GOT3 (cell line): ENCODE measurements at places on chromosomes 3 and 15.

DNA sequence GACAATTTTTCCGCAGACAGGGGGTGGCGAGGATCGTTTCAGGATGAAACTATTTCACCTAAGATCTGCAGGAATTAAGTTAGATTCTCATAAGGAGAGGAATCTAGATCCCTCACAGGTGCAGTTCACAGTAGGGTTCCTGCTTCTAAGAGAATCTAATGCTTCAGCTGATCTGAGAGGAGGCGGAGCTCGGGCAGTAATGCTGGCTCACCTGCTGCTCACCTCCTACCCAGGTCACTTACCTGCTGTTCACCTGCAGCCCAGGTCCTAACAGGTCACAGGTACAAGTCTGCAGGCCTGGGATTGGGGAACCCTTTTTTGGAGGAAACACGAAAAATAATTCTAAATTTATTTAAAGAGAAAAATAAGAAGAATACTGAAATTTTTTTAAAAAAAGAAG, 406.8 kb downstream of the MCTP2 start:
- no peak for DNase-seq

DNA sequence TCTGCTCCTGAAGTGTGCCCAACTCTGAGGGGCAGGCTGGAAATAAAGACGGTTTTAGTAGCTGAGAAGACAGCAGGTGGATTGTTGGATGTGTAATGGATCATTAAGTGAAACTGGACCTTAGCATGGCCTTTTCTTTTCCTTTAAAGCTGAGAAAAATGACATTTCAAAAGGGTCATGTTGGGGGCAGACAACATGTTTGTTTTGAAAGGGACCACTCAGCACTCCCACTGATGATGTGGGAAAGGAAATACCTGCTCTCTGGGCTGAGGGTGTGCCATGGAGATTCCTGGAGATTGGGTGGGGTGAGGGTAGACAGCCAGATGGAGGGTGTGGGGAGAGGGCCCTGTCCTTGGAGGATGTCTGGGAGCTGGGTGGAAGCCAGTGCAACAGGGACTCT, 38.4 kb downstream of the ANAPC13 start:
- no peak for DNase-seq

DNA sequence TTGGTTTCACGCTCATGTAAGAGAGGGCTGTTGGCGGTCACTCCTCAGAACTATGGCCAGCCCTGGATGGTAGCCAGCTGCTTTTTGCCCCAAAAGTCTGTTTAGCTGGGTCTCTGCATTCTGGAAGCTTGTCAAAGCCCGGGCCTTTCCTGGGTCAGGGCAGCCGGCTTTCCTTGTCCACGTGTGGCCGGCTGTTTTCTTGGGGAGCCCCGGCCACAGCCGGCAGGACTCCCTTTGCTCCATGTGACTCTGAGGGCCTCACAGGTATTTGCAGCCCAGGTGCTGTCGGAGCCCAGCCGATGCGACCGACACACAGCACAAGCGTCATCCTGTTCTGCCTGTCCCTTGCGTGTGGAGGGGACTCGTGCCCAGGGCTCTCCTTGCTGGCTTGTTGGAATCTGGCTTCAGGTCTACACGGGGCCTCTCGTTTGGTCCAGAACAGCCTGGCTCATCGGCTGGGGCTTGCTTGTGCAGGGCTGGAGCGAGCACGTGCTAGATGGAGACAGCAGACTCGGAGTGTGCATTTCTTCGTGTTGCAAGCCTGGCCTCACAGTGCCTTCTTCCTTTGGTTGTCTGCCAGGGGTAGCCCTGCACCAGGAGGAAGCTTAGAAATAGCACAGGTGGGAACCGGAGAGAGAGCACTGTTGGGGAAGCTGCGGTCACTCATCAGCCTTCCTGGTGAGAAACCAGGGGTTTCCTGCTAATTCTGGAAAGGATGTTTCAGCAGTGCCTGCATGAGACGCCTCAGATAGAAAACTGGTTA, 51.5 kb downstream of the PGPEP1L start:
- no peak for DNase-seq

DNA sequence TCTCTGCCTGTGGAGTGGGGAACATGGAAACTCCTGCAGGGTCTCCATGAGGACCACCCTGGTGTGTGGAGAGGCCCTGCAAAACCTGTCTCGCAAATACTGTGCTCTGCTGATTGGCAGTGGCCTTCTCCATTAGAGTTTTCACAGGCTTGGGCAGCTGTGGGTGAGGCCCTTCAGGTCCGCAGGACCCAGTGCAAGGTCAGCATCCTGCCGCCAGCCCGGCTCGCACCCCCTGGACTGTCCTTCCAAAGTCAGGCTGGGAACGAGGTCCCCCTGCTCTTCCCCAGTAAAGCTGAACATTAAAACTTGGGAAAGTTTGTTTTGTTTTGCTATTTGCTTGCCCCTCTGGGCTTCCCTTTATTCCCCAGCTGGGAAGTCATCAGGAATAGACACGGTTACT, 85.0 kb upstream of the PLXNA1 start:
- no peak for DNase-seq

GRCh38 chr15:100731267-100732152, 129.1 kb downstream of the ASB7 start:
- no peak for DNase-seq

DNA sequence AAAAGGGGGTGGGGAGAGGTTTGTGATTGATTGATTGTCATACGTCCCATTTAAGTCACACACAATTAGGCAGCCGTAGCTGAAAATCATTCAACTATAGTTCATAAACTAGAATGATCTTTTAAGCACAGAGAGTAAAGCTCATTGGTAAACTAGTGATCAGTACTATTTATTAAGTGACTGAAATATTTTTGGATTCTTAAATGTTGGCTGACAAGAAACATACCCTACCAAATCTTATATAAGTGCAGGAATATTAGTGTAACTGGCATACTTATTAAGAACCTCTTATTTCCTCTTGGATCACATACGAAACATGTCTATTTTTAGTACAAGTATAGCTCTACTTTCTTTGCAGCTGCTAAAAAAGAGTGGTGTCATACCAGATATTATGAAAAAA, 8.4 kb upstream of the ABHD10 start:
- DNase-seq: no peak

- no peak for DNase-seq
Measured at GRCh38 chr3:170585937-170586310, at the start of gene SLC7A14. SLC7A14 (minus strand) TSS chr3:170586075; CDS start chr3:170526936, 59,139 bp downstream.

DNA sequence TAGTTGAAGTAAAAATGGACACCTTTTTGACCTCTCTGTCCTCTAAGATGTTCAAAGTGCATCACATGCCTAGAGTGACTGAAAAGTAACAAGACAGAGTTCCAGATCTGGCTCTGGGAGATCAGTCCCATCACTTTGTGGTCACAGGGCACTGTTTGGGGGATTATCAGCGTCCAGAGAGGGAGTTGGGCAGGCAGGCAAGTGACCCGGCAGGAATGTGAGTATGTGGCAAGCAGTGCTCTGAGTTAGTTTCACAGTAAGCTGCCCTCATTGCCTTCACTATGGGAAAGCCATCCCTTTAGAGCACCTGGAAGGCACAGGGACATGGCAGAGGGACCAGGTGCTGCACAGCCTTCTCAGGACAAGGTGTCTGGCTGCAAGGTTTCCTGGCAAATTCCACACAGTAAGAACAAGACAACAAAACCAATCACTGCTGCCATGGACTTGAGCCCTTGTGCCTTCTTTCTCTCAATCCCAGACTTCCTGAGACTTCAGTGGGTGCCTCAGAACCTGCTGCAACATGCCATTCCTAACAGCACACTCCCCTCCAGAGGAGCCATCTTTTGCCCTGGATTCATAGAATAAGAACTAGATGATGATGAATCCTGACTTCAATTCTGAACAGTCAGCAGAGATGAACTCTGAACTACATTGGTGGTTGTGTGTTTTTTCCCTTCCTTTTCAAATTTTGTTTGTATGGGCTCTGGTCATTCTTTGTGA, 55.2 kb downstream of the TIPARP start:
- DNase-seq: no peak

DNA sequence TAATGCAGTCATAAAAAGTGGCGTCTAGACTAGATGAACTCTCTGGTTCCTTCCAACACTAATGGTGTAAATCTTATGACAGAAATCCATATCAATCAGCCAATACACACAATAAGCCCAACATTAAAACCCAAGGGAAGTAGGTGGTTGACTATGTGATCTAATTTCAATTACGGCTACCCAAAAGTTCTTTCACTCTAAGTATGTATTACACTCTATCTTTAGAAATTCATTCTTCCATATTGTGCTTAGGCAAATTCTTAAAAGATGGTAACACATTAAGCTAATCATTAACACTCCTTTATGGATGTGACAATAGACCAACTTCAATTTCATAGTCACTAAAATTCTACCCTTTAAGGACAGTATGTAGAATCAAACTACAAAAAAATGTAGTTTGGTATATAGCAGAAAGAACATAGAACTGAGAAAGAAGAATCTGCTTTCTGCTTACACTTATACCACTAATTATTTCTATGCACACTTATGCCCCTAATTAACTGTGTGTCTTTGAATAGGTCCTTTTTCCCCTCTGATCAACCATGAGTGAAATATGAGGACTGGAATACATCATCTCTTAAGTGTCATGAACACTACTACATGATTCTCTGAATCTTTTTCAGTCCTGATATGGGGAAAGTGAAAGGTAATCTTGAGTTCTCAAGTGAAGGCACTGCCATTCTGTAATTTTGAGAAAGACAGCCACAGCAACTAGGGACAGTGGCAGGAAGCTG, 557.6 kb downstream of the IGSF11 start:
- no peak for DNase-seq

- peak; percentile 32 for DNase-seq
Measured at GRCh38 chr3:51539291-51539941, 897 bp downstream of the RAD54L2 start.

DNA sequence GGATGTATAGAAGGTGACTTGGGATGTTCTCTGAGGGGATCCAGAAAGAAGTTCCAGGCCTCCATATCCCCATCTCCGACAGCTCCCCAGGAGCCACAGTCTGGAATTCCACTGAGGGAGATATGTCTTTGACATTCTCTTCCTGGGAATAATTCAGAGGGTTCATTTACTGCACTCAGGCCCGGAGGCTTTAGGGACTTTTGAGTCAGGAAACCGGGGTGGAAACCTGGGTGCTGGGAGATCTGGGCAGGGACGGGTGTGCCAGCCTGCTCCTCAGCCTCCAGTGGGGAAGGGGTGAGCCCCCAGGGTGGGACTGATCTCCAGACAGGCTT, 147.7 kb downstream of the SMAD6 start:
- no peak for DNase-seq

DNA sequence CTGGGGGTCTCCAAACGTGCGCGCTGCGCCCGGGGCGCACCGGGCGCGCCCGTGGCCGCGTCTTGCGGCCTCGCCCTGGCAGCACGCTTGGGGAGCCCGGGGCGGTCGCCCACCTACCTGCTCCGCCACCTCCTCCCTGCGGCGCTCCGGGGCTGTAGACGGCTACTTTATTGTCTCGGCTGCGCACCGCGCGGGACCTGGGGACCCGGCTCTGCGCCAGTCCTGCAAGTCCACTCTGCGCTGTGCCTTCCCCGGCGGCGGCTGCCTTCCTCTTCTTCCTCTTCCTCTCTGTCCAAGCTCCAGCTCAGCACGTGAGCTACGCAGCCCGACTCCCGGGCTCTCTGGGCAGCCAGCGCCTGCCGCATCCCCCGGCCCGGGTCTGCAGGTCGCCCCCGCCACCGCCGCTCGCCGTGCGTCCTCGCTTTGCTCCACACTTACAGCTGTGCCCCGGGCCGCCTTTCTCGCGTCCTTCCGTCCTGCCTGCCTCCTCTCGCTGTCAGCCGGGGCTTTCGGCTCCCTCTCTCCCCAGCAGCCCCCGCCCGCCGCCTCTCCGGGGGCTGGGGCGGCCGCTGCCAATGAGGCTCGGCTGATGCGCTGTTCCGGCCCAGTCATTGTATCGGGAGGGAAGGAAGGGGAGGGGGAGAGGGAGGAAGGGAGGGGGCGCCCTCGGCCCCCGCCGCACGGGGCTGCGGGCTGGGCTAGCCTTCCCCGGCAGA, 156.4 kb upstream of the FRMD4B start:
- no peak for DNase-seq

DNA sequence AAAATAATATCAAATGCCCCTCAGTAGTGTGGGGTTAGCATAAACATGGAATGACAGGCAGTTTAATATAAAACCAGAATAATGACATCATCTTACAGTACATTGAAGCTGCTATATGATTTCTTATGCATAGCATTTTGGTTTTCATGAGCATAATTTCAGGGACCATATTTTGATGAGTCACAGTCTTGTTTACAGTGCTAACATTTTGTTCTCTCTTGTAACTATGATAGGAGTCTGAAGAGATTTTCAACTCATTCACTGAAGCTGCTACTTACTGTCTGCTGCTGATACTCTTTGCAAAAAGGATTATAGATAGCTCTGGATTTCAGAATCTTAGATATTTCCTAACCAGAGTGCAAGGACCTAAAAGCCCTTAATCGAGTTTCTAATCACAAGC, 92.6 kb upstream of the CCDC54 start:
- DNase-seq: no peak
